ENCODE measurements at places on chromosomes 7 and 10. TPM values are rescaled to one million over a fixed set of nuclear protein-coding genes. Genes with fewer than 3 reads are reported as not detected.

- no peak for DNase-seq
Measured at GRCh38 chr7:30503274-30504212, 1.1 kb downstream of the GGCT start.

DNA sequence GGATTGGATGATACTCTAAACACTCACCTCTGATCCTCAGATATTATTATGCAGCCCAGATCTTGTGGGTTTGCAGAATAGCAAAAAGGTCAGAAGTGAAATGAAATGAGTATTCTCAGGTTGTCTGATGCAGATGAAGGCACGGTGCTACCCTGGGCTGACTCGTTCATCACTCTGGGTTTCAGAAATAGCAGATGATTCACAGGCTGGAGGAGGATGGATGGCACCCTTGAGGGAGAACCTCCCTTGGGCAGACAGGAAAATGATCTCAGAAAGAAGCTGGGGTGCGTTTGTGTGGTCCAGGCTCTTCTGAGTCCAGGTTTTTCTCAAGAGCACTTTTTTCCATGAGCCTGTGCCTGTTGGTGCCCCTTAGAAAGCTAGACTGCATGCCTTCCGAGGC, 515.8 kb upstream of the MKI67 start:
- DNase-seq = no peak

- no peak for DNase-seq
Measured at GRCh38 chr10:74658511-74658910, 167.9 kb upstream of the KAT6B start.

DNA sequence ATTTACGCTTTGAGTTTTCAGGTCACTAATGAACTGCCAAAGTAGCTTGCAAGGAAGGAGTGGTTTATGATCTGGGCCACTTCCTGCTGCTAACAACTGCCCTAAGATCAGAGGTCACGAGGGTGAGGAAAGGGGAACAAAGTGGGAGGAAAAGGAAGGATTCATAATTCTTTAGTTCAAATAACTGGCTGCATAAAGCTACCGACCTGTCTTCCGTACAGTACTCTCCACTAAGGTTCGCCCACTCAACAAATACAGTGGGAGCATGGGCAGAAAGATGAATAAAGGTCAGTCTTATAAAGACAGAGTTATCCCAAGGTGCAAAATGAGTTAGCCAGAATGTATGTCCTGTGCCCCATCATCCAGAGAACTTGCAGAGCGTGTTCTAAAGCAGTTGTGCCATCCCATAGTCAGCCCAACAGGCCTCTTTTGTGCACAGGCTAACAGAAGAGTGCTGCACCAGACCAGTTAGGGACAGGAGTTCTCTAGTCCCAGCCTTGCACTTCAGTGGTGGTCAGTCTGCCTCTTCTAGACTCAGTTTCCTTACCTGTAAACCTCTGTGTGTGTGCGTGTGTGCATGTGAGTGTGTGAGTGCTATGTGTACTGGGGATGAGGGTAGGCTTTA, 65.9 kb downstream of the CREB3L2 start:
- no peak for DNase-seq

DNA sequence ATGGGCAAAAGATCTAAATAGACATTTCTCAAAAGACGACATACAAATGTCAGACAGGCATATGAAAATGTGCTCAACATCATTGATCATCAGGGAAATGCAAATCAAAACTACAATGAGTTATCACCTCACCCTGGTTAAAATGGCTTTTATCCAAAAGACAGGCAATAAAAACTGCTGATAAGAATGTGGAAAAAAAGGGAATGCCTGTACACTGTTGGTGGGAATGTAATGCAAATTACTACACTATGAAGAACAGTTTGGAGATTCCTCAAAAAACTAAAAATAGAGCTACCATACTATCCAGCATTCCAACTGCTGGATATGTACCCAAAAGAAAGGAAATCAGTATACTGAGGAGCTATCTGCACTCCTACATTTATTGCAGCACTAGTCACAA, 18.0 kb downstream of the GSDME start:
- no peak for DNase-seq

GRCh38 chr7:32043688-32044087, 26.5 kb downstream of the PDE1C start:
- DNase-seq = no peak

GRCh38 chr10:13827076-13827797, 240.5 kb downstream of the PRPF18 start:
- DNase-seq = no peak

The GTPBP10 gene
- 18.2 TPM for total RNA-seq

The HOXA3 gene
- total RNA-seq = 9.6 TPM

The NKX2-3 gene
- total RNA-seq = not detected

The TFPI2 gene
- 5.9 TPM for total RNA-seq

The AS3MT gene
- total RNA-seq = 1.2 TPM

Data from aorta (tissue), 5 donors.